ENCODE measurements at places on chromosomes 6 and 20.
A peak's percentile ranks its signal among the peaks of the same experiment; 100 is the strongest.

- peak; percentile 8 for DNase-seq
These were observed 27.4 kb upstream of the MAPRE1 start for GRCh38 chr20:32792316-32792715.

- DNase-seq: no peak
These were observed 1.2 kb upstream of the C6orf62 start for GRCh38 chr6:24720131-24720603.

DNA sequence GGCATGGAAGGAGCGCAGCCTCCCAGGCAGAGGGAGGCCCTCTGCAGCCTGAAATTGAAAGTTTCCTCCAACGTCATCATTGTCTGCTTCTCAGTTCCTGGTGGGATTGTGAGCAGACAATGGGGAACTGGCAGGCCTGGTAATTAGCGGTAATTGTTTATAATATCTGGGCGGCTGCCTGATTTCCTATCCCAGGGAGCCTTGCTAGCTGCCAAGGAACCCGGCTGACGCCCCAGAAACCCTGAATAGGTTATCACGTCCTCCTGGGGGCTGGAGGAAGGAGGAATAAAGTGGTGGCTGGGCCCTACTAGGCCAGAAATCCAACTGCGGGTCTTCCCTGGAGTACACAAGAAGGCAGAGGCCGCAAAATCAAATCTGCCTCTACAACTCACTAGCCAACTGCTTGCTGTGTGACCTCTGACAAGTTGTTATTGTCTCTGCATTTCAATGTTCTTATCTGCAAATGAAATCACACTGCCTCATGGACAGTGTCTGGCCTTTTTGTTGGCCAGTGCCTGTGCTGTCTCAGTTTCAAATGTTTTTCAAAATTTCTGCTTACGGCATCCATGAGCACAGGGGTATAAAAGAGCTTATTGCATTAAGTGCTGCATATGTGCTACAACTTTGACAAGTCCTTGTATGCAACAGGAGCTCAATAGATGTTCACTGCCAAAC is 16.9 kb downstream of the KCNK15 start:
- no peak for DNase-seq

DNA sequence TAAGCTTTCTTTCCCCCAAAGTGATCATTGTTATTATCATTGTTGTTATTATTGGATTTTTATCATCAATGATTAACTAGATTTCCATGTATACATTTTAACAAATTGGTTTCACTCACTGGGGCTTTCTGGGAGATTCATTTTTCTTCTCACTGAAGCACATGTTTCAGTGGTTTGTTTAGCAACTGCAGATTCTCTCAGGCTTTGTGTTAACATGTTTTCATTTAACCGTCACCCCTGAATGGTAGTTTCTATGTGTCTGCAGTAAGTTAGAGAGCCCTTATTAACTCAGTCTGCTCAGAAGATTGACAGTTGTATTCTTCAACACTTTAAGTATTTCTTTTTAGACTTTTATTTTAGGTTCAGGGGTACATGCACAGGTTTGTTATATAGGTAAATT is 12.4 kb downstream of the ZKSCAN4 start:
- DNase-seq: no peak

- DNase-seq: no peak
These were observed 839.4 kb downstream of the MAFB start for GRCh38 chr20:39849664-39850063.

- DNase-seq: no peak
These were observed 184.7 kb downstream of the GJA1 start for GRCh38 chr6:121619987-121620740.

GRCh38 chr6:32940656-32941213 is at the start of gene HLA-DMB:
TSS of gene HLA-DMB (minus strand) at chr6:32941028. CDS start at chr6:32940807, 221 bp downstream.
- DNase-seq: peak; percentile 87

- DNase-seq: no peak
These were observed 69.5 kb downstream of the CSE1L start for GRCh38 chr20:49115564-49115963.

- no peak for DNase-seq
These were observed 915 bp downstream of the PRRC2A start for GRCh38 chr6:31621320-31621939.

DNA sequence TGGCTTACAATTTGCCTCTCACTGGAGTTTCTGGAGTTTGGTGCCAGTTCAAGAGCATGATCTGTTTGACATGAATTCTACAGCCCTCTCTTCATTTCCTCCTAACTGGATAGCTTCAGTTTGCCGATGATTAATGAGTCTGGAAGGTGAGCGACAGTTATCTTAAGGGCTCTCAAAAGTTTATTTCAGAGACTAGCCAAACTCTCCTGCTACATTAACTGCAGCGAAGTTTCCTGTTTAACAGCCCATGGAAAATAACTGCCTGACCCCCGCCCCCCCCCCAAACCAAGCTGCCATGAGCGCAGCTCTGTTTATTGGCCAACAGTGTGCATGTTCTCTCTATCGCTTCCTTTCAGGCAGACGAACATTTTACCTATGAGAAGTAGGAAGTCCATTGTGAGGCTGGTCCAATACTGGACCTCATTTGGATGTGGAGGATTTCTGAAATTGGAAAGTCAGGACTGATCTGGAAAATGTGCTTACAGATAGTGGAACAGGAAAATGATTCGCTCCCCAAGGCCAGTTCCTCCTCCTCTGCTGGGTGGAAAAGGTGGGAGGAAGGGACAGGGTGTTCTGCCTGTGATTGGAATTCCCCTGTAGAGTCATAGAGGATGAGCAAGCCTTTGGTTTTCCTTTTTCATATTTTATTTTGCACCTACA is 522.2 kb upstream of the JAG1 start:
- no peak for DNase-seq

GRCh38 chr6:35168461-35168861 is 27.3 kb upstream of the TCP11 start:
- no peak for DNase-seq

DNA sequence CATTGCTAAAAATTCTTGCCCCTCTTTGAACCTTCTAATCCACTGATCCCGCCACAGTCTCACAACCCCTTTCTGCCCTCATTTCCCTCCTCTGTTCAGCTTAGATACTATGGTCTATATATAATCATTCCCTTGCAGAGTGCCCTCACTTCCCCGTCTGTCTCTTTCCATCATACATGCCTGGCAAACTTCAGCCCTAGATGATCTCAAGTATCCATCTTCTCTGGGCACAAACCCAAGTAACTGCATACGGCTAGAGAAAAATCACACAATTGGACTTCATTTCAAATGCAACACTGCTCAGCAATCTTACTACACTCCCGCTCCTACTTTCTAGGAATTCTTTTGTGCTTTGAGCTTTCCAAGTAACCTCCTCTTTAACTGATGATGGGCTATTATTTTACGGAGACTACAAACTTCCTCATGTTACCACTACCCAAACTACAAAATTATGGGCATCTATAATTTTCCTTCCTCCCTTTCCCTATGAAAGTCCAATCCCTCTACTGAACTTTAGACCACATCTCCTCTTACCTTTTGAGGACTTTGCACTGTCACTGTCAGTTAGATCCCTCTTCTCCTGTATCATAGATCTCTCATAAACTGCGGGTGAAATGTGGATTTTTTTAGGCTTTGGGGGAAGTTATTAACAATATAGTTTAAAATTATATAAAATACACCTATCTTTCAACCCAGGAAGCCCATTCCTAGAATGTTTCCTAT is 135.6 kb downstream of the BTBD9 start:
- no peak for DNase-seq
